ENCODE measurements at places on chromosomes 5 and 9.

DNA sequence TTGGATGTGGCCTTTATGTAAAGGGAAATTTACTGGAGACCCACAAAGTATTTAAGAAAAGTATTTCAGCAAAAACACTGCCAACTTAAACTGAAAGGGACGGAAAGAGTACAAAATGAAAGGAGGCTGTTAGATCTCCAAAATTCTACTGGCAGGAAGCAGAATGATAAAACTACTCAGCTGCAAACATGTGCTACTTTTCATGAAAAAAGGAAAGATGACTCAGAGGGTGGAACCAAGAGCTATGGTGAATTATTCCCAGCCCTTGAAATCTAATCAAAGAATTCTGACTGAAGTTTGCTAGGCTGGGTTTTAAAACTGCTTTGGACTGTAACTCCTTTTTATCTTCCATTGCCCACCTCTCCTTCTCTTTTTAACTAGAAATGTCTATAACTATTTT is 58.6 kb upstream of the ZBED3 start:
- peak; percentile 56 for DNase-seq

DNA sequence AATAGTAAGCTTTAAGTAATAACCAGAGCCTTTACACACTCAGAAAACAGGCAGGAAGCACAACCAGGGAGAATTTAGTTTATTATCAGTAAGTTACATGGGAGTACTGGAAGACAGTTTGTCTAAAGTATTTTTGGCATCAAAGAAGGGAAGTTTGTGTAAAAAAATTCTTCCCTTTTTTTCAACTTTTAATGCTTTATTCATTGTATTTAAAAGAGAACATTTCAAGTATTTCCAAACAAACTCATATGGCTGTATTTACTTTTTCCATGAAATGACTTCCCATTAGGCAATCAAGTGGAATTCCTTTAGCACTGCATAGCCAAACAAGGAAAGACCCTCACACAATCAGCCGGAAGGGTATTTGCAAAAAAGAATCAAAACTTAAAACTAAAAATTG is 26.7 kb downstream of the RNF145 start:
- DNase-seq = peak; percentile 52

DNA sequence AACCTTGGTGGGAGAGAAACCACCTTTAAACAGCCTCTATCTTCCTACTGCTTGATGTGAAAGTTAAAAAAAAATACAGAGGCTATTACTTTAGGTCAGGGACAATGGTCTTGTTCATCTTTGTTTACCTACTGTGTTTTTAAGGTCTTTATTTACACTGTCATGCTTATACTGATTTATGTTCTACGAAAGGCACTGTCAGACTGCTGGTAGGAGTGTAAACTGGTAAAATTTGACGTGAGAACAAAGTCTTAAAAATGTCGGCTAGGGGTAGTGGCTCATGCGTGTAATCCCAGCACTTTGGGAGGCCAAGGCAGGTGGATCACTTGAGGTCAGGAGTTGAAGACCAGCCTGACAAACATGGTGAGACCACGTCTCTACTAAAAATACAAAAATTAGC is 42.1 kb upstream of the ELOVL7 start:
- DNase-seq = no peak

DNA sequence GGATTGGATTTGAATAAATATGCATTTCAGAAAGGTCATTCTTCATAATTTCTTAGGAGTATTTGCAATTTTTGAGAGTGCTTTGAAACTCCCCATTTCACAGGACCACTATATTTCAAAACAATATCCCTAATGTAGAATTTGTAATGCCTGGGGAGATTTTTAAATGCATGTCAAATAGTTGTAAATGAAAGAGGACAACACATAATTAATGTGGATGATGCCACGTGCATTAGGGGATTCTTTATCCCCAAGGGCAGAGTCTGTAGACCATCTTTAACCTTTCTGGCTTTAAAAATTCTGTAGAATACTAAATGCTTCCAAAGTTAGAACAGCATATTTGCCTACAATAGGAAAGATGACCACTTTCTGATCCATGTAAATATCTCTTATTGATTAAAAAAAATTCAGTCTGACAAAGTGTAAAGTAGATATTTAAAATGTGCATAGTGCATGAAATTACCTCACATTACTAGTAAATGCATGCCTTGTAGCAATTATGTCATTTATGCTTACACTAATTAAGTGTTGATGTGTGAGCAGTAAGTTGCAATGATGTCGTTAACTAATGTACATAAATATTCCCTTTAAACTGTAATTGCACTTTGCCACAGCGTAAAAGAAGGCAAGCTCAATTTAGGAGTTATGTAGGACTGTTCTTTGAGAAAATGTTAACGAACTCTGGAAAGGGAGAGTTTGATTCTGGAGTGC is 416.1 kb downstream of the PSAT1 start:
- no peak for DNase-seq

GRCh38 chr5:6125781-6126180 is 252.6 kb downstream of the MED10 start:
- DNase-seq = no peak

- DNase-seq = peak; percentile 44
These were observed at the start of gene PCDHGA7 for GRCh38 chr5:141382469-141383294. PCDHGA7 (plus strand) TSS chr5:141382742; CDS start chr5:141382900, 158 bp downstream.

DNA sequence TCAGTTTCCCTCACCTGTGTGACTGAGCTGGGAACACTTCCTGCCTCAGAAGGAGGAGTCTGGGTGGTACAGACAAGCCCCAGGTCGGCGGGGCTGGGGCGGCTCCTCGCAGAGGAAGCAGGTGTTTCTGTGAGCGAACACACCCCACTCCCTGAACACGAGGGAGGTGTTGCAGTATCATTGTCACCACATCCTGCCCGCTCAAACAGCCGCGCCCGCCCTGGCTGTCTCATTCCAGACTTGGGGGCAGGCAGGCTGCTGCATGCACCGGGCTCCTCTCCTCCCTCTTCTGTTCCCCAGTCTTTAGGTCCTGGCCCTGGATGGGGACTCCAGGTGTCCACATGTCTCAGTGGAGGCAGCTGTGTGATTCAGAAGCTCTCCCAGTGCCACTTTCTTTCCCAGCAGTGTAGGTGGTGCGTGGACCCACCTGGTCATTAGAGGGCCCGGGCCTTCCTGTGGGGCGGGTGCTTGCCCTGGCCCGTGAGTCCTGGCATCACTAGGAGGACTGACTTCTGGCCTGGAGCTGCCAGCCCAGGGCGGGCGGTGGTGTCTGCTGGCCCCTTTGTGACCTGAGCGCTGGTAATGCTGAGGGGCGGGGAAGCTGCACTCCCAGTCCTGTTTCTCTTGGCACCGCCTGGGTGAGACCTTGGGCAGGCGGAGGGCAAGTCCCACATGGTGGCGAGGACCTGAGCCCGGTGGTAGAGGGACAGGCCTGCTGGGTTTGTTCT is 18.3 kb upstream of the PHYHD1 start:
- no peak for DNase-seq

GRCh38 chr5:74579215-74579614 is 61.3 kb downstream of the ENC1 start:
- no peak for DNase-seq

DNA sequence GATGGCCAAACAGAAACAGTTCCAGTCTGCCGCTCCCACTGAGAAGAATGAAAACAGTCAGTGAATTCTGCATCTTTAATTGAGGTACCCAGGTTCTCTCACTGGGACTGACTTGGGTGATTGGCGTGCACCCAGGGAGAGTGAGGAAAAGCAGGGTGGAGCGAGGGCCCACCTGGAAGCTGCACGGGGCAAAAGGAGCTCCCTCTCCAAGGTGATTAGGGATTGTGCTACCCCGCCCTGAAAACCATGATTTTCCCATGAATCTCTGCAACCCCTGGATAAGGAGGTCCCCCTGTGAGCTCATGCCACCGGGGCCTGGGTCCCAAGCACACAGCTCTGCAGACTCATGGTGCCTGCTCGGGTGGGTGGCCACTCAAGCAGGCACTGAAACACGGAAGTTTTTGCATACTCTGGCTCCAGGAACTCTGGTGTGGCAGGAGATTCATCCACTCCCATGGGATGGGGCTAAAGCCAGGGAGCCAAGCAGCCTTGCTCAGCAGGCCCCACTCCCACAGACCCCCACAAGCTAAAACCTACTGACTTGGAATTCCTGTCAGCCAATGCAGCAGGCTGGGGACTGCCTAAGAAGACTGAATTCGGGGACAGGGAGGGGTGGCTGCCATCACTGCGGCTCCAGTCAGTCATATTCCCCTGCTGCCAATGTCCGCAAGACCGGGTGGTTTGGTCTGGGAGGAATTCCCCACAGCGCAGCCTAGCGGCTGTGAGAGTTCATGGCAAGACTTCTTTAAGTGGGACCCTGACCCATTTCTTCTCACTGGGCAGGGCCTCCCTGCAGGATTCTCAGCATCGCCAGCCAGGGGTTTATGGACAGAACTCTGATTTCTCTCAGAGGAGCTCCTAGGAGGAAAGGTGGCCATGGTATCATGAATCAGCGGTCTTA is 652.2 kb upstream of the RGMB start:
- no peak for DNase-seq

GRCh38 chr9:94772144-94772543 is 45.6 kb downstream of the AOPEP start:
- no peak for DNase-seq

- DNase-seq = no peak
These were observed 88.6 kb downstream of the LMX1B start for GRCh38 chr9:126702151-126703001.

DNA sequence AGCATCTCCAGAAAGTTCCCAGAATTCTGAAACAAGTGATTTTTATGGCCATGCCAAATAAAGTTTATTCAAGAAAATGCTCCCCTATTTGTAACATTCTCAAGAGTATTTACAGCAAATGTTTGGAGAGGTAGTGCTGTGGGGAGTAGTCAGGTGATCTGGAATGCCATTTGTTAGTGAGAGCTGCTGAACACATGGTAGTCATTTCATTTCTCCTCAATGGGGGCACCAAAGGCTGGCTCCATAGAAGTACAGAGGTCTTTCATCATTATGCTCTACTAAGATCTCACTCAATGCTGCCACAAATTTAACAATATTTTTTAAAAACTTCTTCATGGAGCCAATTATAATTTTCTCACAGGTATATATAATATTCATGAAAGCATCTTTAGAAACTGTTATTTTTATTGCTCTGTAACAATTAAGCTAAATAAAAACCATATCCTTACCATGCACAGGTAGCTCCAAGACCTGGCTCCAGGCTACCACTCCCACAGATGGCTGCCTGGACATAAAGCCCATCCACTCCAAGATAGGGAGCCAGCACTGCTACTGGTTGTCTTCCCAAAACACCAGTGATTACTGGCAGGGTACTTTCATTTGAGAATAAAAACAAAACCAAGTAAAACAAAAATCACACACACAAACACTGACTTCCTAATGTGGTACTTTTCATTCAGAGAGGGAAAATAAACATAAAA is 200.8 kb downstream of the PLK2 start:
- no peak for DNase-seq

DNA sequence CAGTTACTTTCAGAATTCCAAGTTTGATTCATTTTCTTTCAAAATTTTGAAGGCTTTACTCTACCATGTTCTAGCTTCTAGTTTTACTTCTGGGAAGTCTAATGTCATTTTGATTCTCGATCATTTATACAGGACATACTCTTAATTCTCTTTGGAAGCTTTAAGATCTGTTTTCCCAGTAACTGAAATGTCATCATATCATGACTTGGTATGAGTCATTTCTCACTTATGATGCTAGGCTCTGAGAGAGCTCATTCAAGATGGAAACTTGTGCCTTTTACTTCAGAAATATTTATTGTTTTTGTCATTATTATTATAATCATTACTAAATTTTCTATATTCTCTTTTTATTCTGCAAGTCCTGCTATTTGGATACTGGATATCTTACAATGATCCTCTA is 222.3 kb downstream of the PARP8 start:
- DNase-seq = no peak

DNA sequence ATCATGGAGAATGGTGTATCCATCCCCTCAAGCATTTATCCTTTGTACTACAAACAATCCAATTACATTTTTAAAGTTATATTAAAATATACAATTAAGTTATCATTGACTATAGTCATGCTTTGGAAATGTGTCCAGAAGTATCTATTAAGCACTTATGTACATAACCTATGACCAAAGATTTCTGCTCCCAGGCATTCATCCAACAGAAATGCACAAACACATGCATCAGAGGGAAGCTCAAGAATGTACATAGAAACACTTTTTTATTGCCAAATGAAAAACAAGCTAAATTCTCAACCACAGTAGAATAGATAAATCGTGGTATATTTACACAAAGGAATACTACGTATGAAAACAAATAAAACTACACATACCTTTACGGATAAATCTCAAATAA is 700.5 kb upstream of the ZNF608 start:
- peak; percentile 58 for DNase-seq

DNA sequence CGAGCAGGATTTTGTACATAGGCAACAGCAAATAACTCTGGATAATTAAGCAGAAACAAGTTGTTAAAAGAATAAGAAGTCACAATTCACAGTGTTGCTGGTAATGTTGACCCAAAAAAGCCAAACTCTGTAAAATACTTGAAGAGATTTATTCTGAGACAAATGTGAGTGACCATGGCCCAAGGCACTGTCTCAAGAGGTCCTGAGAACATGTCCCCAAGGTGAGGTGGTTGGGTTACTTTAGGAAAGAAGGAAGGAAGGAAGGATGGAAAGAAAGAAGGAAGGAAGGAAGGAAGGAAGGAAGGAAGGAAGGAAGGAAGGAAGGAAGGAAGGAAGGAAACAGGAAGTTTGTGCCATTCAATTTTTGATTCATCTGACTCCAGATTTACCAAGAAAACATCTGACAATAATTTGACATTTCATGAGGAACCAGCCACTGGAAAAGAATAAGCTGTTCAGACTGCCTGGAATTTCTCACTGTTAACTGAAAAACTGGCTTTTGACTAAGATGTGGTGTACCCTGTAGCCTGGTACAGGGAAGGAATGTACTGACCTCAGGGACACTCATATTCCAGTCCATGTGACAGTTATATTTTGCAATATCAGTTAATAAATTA is 295.9 kb upstream of the TNC start:
- DNase-seq = peak; percentile 17

DNA sequence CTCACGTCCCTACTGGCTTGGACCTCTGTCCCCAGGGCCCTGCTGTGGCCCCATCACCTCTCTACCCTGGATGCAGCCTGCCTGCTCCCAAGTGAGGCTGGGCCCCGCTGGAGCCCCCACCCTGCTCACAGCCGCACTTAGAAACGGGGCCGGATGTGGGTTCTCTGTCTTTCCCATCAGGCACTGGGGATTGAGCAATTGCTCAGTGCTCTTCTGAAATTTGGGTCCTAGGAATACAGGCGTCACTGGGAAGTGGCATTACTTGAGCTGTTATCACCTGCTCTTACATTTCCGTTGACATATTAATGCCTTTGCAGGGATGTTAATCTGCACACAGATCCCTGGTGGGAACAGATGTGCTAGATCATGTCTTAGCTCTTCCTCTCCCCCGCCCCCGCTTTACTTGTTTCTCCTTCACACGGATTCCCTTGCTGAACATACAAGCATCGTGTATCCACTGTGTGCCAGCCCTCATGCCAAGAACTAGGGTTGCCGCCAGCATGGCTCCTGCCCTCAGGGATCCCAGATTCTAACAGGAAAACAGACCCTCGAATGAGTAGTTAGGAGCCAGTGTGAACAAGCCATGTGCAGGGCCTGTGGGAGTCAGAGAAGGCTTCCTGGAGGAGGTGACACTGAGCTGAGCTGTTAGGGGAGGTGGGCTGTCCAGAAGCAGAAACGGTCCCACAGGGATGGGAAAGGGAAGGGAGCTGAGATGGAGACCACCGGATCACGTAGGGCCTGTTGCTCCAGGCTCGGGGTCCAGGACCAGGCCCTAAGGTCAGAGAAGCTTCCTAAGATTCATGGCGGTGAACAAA is 65.1 kb downstream of the NEK6 start:
- DNase-seq = peak; percentile 53
